ENCODE measurements at places on chromosomes 5 and 9.

DNA sequence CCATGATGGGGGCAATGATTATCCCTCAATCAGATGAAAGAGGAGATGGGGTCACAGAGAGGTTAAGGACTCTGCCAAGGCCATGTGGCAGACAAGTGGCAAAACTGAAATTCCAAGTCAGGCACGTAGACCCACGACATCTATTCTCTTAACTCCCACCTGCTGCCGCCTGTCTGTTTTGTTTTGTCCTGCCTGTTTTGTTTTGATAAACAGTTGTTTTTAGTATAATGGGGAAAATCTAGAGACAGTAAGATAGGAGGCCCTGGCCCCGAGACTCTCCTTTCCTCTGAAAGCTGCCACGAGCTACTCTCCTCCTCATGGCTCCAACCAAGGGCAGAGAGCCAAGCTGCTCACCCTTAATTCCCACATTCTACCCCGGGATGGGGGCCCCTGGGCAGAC is 4.9 kb downstream of the FSTL4 start:
- DNase-seq: no peak

DNA sequence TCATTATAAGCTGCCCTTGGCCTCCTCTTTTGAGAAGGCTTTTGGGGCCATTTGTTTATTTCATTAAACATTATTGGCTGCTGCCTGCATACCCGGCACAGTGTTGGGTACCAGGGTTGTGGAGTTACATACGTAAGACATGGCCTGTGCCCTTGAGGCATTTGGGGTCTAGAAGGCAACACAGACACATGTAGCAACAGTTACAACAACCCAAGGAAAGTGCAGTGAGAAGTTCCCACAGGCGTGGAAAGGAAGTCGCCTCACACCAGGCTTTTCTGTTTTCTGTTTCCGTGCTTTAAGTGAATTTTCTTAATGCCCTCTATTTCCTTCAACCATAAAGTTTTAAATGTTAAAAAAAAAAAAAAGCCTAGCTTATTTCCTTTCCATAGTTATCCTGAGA is 47.4 kb downstream of the GALNT10 start:
- no peak for DNase-seq

GRCh38 chr9:1941989-1942388 is 73.2 kb upstream of the SMARCA2 start:
- no peak for DNase-seq

GRCh38 chr9:99513441-99514112 is 291.5 kb downstream of the SEC61B start:
- no peak for DNase-seq

GRCh38 chr5:67215519-67216471 is 19.2 kb upstream of the CD180 start:
- DNase-seq: peak; percentile 38

GRCh38 chr5:143484601-143485000 is 81.1 kb upstream of the NR3C1 start:
- no peak for DNase-seq

GRCh38 chr9:12774861-12775678 is at the start of gene LURAP1L:
Gene LURAP1L (plus strand): TSS chr9:12775020. CDS start chr9:12775716, 696 bp downstream.
- peak; percentile 57 for DNase-seq

DNA sequence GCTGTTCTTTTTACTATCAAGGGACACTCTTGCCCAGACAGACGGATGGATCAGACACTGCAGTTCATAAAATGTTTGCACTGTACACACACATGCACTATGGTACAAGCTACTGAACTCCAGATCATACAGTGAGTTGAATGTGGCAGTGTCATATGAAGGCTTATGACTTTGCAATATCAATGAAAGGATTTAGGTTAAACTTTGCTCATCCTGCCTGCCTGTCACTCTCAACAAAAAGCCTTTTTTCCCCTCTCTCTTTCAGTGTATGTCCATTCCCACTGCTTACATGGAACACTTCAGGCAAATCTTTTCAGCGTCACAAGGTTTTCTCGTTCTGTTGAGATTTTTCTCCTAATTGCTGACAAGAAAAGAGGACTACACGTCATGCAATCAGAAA is 97.4 kb downstream of the BNC2 start:
- no peak for DNase-seq

- no peak for DNase-seq
Measured at GRCh38 chr5:1058083-1058945, 49.7 kb downstream of the NKD2 start.

DNA sequence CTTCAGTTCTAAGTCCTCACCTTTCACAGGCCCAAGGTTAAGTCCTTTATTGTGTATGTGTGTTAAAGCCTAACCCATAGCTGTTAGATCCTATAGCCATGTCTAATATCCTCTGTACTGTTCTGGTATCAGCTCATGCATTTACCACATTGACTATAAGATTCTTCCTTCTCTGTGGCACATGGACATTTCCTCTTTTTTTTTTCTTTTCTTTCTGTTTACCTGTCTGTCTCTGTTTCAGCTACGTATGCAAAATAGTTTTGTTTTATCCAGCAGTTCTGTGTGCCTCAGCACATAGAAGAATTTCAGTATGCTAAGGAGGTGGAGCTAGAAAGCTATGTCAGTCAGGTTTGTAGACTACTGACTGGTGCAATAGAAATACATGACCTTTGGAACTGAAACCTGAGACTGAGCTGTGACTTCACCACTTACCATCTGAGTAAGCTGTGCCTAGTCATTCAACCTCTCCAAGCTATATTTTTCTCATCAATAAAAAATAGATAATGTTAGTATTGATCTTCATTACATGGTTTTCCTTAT is 155.6 kb upstream of the VLDLR start:
- no peak for DNase-seq

DNA sequence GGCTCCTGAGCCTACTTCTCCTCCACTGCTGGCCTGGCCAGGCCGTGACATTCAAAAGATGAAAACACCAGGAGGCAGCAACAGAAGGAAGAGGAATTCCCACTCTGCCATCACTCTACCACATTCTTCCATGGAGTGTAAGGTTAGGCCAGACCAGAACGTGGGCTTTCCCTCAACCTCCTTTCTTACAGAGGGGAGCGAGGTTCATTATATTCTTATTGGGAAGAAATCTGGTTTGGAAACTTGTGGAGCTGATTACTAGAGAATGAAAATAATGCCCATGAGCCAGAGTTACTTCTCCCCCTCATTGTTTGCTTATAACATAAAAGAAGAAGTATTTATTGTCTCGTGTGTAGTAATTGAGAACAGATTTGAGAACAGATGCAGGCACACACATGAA is 136.3 kb upstream of the BASP1 start:
- no peak for DNase-seq

GRCh38 chr5:174589599-174589998 is 134.8 kb upstream of the MSX2 start:
- DNase-seq: no peak

- DNase-seq: no peak
Measured at GRCh38 chr5:142301540-142301939, 23.3 kb downstream of the SPRY4 start.

DNA sequence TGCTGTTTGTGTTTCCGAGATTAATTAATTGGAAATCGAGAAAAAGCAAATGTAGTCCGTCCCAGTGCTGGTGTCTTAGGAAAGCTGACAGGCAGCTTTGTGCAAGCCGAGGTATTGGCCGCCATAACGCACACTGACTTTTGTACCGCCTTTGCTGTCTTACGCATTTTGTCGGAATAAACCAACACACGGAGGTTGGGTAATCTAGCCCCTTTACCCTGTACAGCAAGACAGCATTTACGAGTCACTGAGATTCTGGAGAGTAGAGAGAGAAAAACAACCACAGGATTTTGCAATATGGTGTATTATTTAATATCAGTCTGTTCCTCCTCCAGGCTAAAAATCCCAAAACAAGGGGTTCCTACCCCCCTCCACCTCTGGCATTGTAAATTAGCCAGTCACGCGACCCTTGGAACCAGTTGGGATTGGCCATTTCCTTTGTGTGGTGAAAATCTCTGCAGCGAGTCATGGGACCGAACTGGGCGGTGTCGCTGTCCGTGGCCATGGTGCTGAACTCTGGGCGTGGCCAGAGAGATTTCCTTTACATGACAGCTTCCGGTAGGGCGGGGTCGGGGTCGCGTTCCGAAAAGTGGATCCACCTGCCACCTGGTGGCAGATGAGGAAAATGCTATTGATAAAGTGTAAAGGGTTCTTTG is 10.3 kb upstream of the PCDHB1 start:
- DNase-seq: peak; percentile 95

GRCh38 chr9:3241290-3241689 is 284.5 kb downstream of the RFX3 start:
- no peak for DNase-seq

DNA sequence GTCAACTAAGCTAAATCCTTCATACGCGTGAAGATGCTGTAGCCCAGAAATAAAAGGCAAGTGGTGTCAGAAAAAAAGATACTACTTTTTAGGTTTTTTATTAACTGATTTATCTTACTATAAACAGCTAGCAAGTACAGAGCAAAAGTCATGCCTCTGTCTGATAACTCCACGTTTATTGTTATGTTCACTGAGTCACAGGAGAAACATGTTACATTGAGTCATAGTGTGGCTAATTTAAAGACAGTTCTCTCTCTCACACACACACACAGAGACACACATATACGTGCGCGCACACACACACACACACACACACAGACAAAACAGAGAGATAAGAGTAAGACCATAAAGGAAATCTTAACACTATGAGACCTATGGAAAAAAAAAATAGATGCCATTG is 770.0 kb upstream of the CDH10 start:
- DNase-seq: no peak

DNA sequence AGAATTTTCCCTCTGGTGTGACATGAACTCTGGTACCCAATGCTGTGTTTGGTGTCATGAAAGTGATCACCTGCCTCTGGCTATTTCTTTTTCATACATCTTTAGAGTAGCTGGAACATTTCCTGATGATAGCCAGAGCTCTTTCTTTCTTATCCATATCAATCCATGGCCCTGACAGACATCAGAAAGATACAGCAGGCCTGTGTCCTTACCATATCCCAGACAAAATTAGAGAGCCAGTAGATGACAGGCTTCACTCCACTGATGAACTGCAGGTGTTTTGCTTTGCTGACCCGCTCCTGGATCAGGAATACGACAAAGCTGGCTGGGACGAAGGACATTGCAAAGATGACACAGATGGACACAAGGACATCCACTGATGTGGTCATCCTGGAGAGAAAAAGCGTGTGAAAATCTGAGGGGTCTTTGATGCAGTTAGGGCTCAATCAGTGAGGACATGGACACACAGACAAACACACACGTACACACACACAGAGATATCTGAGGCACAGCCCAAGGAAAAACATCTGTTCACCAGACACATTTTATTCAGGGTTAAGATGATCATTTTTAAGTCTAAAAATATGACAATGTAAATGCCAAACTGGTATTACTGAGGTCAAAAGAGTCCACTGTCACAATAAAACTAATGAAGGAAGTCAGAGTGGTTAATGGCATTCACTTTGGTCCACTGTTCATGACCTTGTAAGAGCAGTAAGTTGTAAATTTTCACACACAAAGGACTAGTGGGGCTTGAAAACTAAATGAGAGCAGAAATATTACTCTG is 34.5 kb downstream of the NIPSNAP3B start:
- DNase-seq: no peak

GRCh38 chr5:117999939-118000549 is 988.3 kb downstream of the DTWD2 start:
- no peak for DNase-seq

DNA sequence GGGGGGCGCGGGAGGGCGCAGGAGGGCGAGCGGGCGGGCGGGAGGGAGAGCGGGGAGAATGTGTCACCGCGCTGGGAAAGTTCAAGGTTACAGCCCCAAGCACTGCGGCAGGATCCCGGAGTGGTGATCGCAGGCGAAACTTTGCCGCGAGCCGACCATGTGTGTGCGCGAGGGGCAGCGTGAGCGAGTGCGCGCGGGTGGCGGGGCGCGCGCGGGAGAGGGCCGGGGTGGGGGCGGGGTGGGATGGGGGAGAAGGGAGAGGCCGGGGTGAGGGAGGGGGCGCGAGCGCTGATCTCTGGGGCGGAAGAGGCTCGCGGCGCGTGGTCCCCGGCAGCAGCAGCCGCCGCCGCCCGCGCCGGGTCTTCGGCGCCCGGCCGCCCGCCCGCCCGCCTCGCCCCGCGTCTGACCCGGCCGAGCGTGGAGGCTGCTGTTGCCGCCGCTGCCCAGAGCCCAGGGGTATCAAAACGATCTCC is at the start of gene NFIB:
Gene NFIB, minus strand, starts transcription at position 191 of the 473 bp plus-strand sequence. CDS start 630 bp downstream, outside the sequence.
- DNase-seq: peak; percentile 67

- DNase-seq: no peak
Measured at GRCh38 chr5:142295960-142296860, 28.6 kb downstream of the SPRY4 start.

DNA sequence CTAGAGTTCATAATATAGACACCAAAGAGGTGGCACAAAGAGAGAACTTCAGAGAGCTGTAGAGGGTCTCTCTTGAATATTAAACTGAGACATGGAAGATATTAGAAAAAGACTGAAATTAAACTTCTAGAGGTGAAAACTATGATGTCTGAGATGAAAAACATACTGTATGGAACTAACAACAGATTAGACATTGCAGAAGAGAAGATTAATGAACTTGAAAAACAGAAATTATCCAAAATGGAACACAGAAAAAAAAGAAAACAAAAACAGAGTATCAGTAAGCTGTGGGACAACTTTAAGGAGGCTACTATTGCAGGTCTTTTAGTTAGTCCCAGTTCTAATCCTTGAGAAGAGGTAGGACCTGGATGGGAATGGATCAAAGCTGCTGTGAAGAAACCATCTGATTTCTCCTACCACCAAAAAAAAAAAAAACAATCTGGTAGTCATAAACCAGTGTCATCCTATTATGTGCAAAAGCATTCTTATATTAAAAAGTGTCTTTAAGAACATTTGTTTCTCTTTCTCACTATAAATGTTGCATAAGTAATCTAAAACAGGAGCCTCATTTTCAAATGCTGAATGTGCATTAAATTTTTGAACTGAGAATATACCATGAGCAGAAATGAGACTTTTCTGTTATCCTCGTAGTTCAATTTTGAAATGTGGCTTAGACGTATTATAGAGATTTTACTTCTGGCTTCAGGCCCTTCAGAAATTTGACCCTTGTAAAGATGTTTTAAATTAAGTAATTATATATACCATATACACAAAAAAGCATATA is 96.2 kb downstream of the ERMP1 start:
- DNase-seq: no peak

DNA sequence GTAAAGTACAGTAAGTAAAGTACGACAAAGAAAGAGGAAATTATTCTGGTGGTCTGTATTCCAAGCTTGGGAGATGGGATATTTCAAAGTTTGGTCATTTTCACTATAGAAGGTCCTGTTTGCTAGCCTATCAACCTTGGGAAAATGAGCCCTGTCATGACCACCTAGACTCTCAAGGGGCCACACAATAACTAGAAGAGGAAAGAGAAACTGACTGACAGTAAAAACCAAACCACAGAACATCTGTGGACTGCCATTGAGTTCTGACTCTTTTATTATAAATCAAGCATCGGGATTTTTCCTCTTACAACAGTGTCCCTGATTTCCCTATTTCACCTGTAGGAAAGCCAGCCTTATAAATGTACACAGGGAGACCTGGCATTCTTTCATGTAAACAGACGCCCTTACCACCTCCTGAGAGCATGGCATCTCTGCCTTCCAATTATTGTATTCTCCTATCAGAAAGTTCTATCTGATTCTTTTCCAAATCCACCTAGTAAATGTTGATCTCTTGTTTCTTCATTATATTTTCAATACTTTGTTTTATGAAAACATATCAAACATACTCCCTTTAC is 80.0 kb downstream of the ZNF622 start:
- DNase-seq: peak; percentile 8

GRCh38 chr5:129718471-129719090 is 29.3 kb upstream of the MINAR2 start:
- no peak for DNase-seq

- no peak for DNase-seq
Measured at GRCh38 chr9:109403116-109403515, 82.3 kb upstream of the EPB41L4B start.
